Activated CD4-positive, alpha-beta T cell treated with anti-CD3 and anti-CD28 coated beads, Interleukin-2, amount 10 ng/mL, durations not matched to agents 7 days and 5 days (primary cell): ENCODE measurements at places on chromosomes 1 and 21.
A peak's percentile ranks its signal among the peaks of the same experiment; 100 is the strongest.

- peak; percentile 83 for DNase-seq
Observed at GRCh38 chr1:153805042-153805745, 30.0 kb downstream of the SLC27A3 start.

DNA sequence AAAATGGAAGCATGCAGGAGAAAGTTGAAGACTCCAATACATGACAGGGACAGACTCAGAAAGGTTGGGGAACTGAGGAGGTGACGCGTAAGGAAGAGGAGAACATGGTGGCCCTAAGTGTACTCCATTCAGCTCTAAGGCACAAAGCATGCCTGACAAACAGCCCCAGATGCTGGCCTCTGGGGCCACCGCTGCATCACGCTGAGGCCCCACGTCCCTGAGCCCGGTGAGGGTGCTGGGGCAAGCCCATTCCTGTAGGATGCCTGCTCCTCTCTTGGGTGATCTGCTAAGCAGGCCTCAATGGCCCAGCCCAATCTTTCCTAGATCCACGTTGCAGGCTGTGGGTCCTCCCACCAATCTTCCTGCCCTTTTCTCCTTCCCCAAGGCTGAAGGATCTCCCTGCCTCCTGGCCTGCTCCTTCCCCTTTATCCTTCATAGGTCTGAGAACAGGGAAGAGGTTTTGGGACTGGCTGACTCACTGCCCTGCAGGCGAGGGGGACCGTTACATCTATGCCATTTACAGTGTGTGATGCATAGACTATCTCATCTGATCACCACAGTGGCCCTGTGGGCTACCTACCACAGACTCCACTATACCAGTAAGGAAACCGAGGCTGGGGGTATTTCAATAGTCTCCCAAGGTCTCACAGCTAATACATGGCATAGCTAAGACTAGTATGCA lies 16.8 kb upstream of the NID1 start:
- no peak for DNase-seq

DNA sequence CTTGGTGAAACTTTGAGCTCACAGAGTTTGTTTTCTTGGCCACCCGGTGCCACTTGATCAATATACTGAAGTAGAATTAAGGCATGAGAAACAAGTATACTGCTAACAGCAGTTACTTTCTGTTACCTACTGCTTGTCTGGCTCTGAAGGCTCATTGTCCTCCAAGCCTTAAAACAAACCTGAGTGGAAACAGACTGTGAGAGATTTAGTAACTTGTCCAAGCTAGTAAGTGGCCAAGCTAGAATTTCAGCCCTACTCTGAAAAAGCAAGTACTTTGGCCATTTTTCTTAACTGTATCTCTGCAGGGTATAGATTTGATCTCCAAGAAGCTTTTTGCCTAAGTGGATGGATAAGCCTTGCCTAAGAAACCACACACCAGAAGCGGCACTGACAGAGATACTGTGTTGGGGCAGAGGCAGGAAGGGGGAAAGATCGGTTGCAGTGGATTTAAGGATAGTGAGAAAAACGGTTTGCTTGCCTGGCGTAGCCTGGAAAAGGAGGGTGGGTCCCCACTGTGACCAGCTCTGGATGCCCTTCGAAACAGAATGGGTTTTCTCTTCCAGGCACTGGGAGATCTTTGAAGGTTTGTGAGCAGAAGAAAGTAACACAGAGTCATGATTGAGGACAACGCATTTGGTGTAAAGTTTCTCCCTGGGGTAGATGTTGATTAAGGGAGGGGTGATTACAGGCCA lies 2.1 kb upstream of the MACO1 start:
- DNase-seq = no peak

DNA sequence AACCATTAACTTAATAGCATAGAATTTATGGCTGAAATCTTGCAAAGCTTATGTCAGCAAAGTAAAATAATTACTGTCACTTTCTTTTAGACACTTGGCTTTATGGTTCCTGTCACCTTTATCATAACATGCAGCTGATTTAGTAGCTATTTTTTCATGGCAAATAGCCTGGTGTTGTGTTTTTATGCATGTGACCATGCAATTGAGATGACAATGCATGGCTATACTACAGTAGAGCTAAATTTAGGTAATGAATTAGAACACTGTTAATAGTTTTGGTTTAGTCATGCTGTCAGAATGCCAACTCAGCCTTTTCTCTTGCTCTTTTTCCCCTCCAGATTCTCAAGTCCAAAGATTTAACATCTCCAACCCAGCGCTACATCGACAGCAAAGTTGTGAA lies 88.6 kb downstream of the TGFB2 start:
- DNase-seq = no peak

DNA sequence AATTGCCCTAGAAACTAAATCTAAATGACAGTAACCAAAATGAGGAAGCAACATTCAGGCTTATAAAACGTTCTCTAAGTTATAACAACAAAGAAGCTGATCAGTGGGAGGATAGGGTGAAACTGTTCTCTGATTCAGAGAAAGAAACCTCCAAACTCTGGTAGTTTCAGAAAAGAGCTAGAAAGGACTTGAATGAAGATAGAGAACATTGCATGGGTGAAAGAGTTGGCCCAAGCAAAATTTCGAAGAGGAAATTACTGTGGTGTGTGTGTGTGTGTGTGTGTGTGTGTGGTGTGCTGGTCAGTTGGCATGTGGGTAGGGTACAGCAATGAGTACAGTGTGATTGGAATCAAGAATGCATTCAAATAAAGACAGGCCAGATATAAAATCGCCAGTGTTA lies 16.5 kb upstream of the SPAG17 start:
- DNase-seq = no peak

GRCh38 chr1:93304716-93305138 lies 41.0 kb upstream of the DR1 start:
- DNase-seq = peak; percentile 66

DNA sequence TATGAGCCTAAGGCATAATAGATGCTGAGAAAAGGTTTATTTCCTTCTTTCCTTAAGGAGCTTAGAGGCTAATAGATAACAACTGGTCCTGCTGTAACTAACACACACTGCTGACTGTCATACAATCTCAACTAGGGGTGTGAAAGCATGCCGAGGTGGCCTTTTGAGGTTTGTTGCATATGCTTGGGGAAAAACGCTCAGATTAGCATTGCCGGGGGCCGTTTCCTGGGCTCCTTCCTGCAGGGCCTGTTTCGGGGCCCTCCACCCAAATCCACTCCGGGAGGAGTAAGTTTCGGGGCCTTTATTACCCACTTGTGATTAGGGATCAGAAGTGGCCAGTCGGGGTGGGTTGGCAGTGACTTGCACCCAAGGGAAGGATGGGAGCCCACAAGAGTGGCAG lies 27.2 kb upstream of the RCSD1 start:
- no peak for DNase-seq
